ENCODE measurements at places on chromosomes 1 and 21.

DNA sequence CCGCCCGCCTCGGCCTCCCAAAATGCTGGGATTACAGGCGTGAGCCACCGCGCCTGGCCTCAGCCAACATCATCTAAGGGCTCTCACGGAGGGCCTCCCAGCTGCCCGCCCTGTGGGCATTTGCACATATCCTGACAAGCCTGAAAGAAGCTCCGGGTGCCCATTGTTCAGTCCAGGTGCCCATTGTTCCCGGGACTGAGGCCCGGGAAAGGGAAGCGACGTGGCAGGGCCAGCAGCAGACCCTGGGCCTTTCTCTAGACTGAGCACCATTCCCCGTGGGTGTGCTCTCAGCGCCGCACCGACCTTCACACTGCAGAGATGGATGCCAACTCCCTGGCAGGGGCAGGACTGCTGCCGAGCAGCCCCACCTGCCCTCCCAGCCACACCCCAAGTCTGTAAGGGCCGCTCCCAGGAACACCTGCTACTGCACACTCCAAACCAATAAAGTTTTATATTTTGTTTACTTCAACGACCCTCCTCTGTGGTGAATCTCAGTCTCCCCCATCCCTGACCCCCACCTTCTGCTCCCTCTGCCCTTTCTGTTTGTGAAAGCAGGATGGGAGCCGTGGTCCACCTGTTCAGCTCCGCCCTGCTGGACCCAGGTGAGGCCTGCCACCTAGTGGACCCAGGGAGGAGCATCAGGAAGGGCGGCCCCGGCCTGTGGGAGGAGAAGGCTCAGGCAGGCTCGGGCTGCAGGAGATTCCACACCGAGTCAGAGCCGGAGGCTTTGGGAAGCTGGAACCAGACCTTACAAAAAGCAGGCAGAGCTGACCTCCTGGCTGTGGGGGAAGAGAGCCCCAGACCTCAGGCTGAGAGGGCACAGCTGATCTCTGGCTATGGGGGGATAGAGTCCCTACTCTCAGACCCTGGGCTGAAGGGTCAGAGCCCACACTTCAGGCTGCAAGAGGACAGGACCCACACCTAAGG is 1.1 kb upstream of the TMEM82 start:
- DNase-seq, result no peak

- DNase-seq, result no peak
These were observed 95.4 kb downstream of the RNF220 start for GRCh38 chr1:44500181-44501046.

- DNase-seq, result no peak
These were observed 14.7 kb upstream of the IRF2BP2 start for GRCh38 chr1:234624724-234625117.

DNA sequence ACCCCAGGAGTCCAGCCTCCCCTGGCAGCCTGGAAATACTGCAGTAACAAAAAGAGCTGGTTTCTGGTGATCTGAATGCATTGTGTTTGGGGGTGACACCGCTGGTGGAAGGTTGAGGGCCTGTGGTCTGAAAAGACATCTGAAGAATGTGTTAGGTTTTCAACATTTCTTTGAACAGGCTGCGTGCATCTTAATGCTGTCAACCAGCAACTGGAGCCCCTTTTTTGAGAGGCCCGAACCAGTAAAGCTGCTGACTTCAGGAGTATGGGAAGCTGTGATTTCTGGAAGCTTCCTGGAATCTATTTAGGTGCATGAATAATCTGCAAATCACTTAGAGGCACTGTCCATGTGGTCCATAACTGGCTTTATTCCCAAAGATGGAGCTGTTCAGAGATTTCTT is 17.0 kb downstream of the ATP5PO start:
- DNase-seq, result no peak

- no peak for DNase-seq
These were observed 185.8 kb downstream of the NRIP1 start for GRCh38 chr21:14878971-14879370.

GRCh38 chr1:187032982-187033692 is 204.4 kb downstream of the PLA2G4A start:
- no peak for DNase-seq

- DNase-seq, result peak; percentile 73
These were observed 35.9 kb upstream of the CTTNBP2NL start for GRCh38 chr1:112359961-112360767.

GRCh38 chr1:79604490-79605198 is 598.1 kb upstream of the ADGRL4 start:
- DNase-seq, result no peak

GRCh38 chr1:27253596-27253995 is 19.2 kb downstream of the WDTC1 start:
- DNase-seq, result no peak

All from AG09319 (cell line).